ENCODE measurements at places on chromosomes 2 and 18.
A peak's percentile ranks its signal among the peaks of the same experiment; 100 is the strongest.

DNA sequence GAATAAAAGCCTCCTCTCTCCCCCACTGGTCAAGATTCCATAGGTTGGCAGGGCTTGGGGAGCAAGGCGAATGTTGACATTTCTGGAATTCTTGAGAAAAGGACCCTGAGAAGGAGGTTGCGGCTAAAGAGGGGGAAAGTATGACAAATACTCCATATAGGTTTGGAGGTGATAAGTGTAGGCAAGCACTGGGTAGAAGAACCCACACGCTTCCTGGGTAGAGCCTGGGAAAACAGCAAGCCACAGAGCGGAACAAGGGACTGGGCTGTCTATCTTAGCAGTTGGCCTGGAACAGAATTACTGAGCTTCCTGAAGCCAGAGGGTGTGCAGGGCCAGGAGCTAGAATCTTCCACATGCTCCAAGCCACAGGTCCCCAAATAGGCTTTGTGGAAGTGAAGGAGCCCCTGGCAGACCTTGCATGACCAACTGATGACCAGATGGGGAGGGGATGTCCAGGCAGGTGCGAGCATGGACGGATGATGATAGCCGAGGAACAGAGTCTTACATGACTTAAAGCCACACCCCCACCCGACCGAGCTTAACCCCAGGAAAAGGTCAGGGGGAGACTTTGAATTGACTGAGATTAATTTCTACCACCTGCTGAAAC lies 9.9 kb downstream of the PRKAG3 start:
- DNase-seq, result no peak

GRCh38 chr18:9091066-9091476 lies 11.4 kb upstream of the NDUFV2 start:
- DNase-seq, result peak; percentile 48

GRCh38 chr2:4140281-4140970 lies 437.1 kb downstream of the DCDC2C start:
- DNase-seq, result no peak

DNA sequence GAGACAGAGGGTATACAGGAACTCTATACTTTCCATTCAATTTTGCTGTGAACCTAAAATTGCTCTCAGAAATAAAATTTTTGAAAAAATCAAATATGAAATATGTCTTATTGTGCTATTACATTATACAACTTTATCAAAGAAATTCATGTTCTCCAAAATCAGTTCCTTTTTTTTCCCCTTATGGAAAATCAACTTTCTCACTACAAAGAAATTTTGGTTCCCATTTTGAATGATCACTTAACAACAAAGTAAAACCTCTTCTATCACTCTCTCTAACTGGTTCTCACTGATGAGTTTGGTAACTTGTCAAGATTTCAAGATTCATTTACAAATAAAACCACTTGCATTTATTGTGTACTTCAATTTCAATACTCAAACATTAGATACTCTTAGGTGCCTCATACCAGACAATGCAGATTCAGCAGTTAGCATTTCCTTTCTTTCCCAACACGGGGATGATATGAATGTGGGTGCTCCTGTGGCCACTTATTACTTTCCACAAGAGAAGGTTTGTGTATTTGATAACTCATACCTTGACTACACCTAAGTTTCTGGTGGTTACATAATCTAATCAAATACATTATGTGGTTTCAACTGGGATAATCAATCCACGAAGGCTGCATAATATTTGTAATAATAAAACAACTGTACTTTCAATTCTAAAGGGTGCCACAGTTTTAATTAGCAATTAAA lies 6.4 kb downstream of the PSME4 start:
- DNase-seq, result no peak

Data from activated CD4-positive, alpha-beta T cell treated with anti-CD3 and anti-CD28 coated beads for 4 hours (primary cell).